Left ventricle myocardium superior (tissue), 1 donor: ENCODE measurements at places on chromosomes 13 and 19.

GRCh38 chr19:41726493-41726892 is 18.1 kb downstream of the CEACAM5 start:
- no peak for DNase-seq

DNA sequence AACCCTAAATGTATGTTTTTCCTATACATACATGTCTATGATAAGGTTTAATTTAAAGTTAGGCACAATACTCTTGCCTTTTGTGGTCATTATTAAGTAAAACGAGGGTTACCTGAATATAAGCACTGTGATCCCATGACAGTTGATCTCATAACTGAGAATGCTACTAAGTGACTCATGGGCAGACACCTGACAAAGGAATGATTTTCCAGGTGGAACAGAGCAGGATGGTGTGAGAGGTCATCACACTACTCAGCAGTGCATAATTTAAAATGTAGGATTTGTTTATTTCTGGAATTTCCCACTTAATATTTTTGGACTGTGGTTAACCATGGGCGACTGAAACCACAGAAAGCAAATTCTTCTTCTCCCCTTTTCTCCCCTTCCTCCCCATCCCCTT is 178.9 kb downstream of the UGGT2 start:
- DNase-seq, result no peak

DNA sequence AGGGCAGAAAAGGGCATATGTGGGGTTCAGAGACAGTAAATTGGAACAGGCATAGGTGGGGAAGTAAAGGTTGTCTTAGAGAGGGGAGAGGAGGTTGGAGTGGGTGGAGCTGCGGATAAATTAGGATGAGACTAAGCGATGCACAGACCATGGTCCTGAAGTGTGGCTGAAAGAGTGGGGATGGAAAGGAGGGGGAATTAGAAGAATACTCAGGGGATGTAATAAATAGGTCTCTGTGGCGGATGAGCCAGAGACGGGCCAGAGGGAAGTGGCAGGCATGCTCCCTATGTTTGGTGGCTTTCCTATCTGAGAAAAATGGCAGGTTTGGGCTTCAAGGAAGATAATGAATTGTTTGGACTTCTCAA is 123.4 kb downstream of the OLFM4 start:
- no peak for DNase-seq

DNA sequence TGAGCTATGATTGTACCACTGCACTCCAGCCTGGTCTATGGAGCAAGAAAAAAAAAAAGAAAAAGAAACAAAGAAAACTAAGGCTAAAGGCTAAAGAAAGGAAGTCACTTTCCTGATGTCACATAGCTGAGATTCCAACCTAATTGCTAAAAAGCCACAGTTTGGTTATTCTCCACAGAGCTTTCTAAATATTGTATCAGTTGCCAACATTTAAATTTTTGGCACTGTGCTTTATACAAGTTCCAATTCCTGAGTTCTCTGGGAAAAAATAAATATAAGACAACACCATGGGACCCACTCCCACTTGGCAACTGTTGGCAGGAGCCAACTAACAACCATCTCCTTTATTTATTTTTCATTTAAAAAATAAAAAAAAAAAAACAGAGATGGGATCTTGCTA is 11.2 kb upstream of the LYPD3 start:
- DNase-seq, result no peak

- DNase-seq, result no peak
Observed at GRCh38 chr19:38012944-38013343, 105.9 kb downstream of the SIPA1L3 start.

DNA sequence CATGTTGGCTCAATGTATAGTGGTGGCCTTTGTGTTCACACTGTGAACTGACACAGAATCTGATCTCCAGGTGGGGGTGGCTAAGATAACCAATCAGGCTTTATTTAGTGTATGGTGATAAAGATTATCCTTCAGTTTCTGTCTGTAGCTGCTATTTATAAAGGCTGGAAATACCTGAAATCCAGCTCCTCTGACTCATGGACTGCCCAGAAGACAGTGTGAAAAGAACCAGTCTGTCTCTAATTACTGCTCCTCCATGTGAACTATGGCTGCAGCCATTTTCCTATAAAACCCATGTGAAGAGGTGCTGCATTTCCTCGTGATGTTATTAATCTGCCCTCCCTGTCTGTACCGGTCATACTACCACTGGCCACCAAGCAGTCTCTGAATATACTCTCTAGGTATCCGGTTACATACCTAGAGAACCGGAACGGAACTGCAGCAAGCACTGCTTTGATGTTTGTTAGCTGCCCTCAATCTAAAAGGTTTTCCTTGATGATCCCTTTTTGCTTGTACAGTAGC is 238.0 kb downstream of the LHFPL6 start:
- DNase-seq, result no peak

DNA sequence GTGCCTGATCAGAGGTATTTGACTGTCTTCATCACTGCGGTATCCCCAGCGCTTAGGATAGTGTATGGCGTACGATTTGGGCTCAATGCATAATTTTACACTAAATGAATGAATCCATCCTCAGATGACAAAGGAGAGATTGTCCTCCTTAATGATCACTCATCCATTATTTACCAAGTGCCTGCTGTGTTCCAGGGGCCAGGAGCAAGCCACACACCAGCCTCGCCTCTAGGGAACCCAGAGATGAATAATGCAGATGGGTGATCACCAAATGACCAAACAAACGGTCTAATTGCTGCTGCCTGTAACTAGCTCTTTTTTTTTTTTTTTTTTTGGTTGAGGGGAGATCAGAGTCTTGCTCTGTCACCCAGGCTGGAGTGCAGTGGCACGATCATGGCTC is 5.9 kb upstream of the GPR32 start:
- DNase-seq, result no peak

DNA sequence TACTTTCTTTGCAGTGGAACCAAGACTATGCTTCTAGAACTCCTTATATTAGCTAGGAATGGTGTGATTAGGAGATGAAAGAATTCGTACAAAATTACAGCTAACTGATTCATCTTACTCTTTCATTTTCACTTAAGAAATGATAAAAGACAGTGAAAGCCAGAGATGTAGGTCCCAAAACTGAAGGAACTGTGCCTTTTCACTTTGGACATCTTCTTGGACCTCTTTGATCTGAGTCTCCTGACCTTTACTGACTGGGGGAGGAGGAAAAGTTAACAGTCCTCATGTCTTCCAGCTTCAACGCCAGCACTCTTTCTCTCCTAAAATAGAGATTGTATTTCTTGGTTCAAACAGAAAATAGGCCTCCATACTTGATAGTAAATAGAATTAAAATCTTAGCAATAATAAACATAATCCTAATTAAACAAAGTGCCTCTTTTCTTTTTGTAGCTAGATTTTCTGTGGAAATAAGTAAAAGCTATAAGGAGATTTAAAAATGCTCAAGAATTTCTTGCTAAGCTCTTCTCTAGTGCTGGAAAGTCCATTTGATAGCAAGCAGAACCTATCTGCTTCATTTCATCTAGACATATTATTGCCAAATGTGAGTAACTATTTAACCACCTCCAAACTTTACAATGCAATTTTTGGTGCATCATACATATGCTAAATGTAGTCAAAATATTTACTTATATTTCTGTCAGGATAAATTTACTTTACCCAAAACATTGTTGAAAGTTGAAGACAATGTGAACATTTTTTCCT is 109.4 kb upstream of the POSTN start:
- DNase-seq, result no peak

- no peak for DNase-seq
Observed at GRCh38 chr13:32205431-32206096, 109.6 kb downstream of the ZAR1L start.

DNA sequence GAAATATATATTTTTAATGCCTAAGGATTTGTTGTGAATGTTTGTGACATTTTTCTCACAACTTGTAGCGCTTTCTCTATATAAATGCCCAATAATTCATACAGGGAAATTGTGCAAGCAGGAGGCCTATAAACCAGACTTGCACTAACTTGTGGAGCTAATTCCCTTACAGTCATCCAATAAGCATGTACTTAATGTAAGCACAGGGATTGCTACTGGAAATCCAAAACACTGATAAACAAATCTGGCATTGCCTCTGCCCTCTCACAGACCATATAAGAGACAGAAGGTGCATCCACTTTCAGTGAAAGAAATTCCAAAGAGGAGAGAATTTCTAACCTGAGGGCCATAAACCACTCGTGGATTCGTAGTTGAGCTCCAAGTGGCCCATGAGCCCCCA is 518.8 kb downstream of the MYO16 start:
- no peak for DNase-seq

DNA sequence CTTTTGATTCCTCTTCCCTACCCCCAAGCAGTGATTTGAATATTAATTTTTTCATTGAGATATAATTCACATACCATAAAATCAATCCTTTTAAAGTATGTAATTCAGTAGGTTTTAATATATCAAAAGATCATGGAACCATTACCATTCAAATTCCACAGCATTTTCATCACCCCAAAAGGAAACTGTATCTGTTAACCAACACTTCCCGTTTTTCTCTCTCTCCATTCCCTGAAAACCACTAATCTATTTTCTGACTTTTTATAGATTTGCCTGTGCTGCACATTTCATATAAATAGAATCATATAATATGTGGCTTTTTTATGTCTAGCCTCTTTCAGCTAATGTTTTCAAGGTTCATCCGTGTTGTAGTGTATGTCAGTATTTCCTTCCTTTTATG is 107.1 kb downstream of the PAN3 start:
- DNase-seq, result no peak
